Right cardiac atrium (tissue), 5 donors: ENCODE measurements at places on chromosomes 12 and 14. TPM values are rescaled to one million over a fixed set of nuclear protein-coding genes. Genes with fewer than 3 reads are reported as not detected.

TMTC1 gene
- total RNA-seq: 54.6 TPM

RBP5 gene
- total RNA-seq: 1.7 TPM

MMP19 gene
- 7.0 TPM for total RNA-seq

TAS2R42 gene
- total RNA-seq: not detected

EPYC gene
- total RNA-seq: not detected

CACNA1C gene
- 125 TPM for total RNA-seq

RIPK3 gene
- 6.1 TPM for total RNA-seq

LACRT gene
- not detected for total RNA-seq

ABHD4 gene
- 33.4 TPM for total RNA-seq

EMC9 gene
- 18.5 TPM for total RNA-seq

AKAP3 gene
- total RNA-seq: 4.0 TPM

DNAI7 gene
- total RNA-seq: 0.83 TPM

C1R gene
- total RNA-seq: 404 TPM
